ENCODE measurements at places on chromosomes 7 and 10.

- DNase-seq, result no peak
Observed at GRCh38 chr7:129843365-129843898, 109.3 kb downstream of the UBE2H start.

DNA sequence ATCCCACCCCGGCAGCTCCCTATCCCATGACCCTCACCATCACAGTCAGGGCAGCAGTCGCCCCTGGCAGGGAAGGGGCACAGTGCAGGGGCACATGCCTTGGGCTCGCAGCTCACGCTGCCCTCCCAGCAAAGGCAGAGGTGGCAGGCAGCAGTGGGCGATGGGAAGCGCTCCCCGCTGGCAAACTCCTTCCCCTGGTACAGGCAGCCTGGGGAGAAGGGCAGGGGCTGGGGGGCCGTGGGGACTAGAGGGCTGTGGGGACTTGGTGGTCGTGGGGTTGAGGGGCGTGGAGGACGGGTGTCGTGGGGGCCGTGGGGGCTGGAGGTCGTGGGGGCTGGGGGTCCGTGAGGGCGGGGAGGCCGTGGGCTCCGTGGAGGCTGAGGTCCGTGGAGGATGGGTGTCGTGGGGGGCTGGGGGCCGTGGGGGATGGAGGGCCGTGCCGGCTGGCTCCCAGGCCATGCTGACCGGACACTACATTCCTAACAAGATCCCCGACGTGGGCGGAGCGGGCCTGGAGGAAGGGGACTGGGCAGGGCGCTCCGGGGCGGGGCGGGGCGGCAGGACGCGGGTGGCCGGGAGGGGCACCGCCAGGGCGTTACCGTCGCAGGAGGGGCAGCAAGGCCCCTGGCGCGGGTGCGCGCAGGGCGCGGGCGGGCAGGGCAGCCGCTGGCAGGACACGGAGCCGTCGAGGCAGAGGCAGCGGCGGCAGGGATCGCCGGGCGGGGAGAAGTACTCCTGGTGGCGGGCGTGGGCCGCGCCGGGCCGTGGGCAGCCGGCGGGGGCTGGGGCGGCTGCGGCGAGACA is 20.0 kb downstream of the KCP start:
- no peak for DNase-seq

DNA sequence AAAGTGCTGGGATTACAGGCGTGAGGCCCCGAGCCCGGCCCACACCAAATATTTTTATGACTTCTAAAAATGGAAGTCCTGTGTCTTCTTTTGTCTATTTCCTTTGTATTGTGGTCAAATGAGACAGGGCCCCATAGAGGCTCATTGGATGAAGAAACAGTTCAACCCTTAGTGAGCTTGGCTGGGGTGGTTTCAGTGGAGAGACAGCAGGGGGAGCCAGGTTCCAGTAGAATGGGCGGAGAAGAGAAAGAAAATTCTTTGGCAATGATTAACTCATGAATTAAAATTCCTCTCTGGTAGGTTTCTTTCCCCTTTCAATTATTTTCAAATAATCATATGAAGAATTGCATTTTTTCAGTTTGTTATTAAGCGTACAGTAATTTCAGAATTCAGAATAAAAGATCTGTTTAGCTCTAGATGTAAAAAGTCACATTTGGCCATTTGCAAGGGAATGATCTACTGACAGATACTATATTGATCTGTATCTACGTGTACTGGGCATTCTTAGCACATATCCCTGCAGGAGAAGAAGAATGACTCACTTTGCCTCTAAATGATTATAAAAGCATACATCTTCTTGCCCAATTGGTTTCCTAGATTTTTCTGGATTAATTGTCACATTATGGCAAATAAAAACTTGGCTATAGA is 43.2 kb downstream of the PNLIPRP3 start:
- DNase-seq, result no peak

GRCh38 chr7:98802088-98802780 is 67.6 kb downstream of the TMEM130 start:
- DNase-seq, result peak; percentile 60

- DNase-seq, result no peak
Observed at GRCh38 chr7:101659706-101660105, 30.6 kb upstream of the MYL10 start.

- no peak for DNase-seq
Observed at GRCh38 chr7:149880638-149881311, 7.0 kb downstream of the ATP6V0E2 start.

GRCh38 chr7:121966276-121966934 is 93.4 kb downstream of the PTPRZ1 start:
- no peak for DNase-seq

GRCh38 chr7:131021460-131021859 is 287.5 kb upstream of the KLF14 start:
- DNase-seq, result no peak

- DNase-seq, result no peak
Observed at GRCh38 chr7:124893140-124893827, 36.3 kb downstream of the POT1 start.

GRCh38 chr7:2042650-2043049 is 190.1 kb downstream of the MAD1L1 start:
- DNase-seq, result no peak

DNA sequence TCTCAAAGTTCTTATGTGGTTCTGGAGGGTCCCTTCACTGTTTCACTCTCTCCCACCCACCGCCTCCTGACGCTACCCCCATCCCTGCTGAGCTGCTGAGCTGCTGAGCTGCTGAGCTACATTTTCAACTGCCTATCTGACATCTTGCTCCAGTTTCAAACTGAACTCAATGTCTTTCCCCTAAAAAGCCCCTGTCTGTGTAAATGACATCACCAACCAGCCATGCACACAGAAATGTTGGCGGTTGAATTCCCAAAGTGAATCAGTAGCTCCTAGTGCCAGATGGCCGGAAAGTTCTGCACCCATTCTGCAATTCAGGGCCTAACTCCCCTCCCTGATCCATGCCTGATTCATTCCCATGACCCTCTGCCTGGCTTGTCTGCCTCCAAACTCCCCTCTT is 71.2 kb downstream of the WNT2 start:
- no peak for DNase-seq

DNA sequence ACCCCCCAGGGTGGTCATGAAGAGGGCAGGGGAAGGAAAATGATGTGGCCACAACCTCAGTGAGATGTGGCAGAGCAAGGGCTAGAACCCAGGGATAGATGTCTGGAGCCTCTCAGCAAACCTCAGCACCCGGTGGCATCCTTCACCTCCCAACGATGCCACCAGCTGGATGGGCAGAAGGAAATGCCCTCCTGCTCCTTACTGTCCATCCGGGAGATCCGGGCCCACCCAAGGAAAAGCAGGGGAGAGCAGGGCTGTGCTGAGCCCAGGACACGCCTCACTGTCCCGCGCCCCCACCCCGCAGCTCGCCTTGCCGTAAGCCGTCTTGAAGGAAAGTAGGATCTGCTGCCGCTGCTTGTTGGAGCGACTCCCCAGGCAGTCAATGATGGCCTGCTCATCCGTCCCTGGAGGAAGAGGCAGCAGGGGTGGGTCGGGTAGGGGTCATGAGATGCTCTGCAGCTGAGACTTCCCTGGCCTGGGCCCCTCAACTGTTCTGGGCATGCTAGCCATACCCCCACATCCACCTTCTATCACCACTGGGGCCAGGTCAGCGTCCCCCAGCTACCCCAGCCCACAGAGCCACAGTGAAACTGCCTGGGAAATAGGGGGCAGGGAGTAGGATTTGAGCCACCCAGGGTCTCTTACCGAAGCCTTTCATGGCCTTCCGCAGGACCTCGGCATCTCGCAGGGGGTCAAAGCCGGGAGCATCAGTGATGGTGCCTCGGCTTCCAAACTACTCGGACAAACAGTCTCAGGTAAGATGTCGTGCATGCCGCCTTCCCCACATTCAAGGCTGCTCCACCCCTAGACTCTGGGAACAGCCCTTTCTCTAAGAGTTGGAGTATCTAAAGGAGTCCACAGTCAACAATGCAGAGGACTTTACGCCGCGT is 34.3 kb downstream of the PLAC9 start:
- DNase-seq, result no peak

Data from activated CD8-positive, alpha-beta memory T cell treated with anti-CD3 and anti-CD28 coated beads, Interleukin-2, amount 50 U/mL, for 48 hours (primary cell).